ENCODE measurements at places on chromosomes 3 and 15.

DNA sequence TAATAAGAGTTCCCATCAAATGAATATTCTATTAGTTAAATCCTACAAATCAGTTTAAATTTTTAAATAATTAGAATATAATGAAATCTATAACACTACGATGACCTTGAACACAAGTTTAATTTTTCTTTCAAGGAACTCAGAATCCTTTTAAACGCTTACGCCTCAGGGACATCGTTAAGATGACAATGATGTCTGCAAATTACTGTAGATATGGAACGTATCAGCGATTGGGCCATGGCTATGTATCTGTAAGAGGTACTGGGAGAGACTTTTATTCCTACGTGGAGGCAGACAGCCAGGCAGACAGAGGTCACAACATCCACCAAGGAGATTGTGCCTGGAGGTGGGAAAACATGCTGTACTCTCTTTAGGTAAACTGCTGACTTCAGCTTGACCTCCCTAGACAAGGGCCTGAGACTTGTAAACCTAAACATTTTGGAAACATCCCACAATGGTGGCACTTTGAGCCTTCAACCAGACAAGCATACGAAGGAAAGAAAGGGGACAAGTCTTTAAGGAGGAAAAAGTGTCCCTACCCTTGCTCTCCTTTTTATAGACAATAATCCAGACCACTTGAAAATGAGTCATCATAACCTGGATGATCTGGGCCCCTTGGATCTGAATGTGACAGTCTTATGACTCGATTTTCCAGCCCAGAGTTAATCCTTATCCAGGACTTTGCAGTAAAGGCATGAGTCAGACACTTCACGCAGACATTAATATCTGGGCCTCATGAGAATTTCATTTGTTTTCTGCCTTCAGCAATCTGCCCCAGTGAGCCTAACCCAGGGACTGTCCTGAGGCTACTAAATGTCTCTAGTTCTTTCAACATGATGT, 6.8 kb upstream of the LDHAL6B start:
- DNase-seq: no peak

DNA sequence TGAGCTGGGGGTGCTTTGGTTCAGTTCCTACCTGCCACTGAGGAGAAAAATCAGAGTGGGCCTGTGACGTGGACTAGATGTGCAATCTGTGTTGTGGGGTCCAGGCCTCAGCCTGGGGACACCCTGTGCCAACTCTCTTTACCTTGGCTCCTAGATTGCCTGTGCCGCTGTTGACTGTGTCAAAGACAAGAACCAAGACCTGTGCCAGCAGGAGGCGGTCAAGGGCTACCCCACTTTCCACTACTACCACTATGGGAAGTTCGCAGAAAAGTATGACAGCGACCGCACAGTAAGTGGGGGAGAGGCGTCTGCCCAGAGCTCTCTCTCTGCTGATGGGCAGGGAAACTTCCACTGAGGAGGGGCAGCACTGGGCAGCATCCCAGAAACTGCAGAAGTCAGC, 40.6 kb upstream of the SEC22A start:
- DNase-seq: no peak

- DNase-seq: no peak
These were observed 75.6 kb downstream of the IQCH start for GRCh38 chr15:67329984-67330733.

GRCh38 chr15:44082558-44083157, 112.4 kb downstream of the FRMD5 start:
- DNase-seq: no peak

DNA sequence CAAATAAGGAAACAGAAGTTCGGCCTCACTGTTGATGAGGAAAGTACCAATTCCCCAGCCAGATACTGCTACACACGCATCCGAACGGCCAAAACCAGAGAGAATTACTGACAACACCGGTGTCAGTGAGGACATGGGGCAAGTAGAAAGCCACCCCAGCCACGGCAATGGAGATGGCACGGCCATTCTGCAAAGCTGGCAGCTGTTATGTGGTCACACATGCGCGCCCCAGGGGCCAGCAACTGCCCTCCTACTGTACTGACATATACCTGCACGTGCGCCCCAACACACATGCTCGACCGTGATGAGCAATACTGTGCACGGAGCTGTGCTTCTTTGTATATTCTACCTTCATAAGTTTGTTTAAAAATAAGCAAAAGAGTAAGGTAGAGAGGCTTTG, 217.4 kb downstream of the ADAMTS17 start:
- DNase-seq: no peak

GRCh38 chr3:188360364-188360881, 206.5 kb downstream of the LPP start:
- DNase-seq: no peak

DNA sequence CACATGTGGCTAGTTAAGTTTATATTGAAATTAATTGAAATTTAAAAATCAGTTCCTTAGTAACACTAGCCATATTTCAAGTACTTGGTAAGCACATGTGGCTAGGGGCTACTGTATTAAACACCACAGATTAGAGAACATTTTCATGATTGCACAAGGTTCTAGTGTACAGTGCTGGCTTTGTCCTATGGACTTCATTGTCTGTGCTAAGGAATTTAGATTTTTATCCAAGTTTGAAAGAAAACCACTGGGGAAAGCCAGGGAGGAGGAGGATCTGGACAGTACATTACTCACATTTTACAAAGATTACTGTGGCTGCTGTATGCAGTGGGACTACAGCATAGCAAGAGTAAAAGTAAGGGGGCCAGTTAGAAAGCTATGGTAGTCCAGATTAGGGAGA, 13.9 kb downstream of the STAC start:
- DNase-seq: no peak

DNA sequence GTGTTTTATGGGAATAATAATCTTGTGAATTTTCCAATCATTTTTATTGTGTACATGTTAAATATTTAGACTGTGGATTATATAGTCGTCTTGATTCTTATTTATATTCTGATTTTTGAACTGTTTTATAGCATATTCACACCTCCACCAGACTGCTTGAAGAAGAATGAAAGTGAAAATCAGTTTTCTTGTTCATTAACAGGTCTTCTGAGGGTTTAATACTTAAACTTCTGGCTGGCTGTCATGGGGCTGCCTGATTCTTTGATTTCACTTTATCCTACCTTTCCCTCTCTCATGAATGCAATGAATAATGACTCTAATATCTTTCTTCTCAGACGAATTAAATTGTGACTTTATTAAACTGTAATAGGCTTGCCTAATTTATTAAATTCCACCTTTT, 56.2 kb downstream of the ATP2C1 start:
- no peak for DNase-seq

GRCh38 chr15:26087395-26087794, 224.3 kb upstream of the ATP10A start:
- DNase-seq: no peak

DNA sequence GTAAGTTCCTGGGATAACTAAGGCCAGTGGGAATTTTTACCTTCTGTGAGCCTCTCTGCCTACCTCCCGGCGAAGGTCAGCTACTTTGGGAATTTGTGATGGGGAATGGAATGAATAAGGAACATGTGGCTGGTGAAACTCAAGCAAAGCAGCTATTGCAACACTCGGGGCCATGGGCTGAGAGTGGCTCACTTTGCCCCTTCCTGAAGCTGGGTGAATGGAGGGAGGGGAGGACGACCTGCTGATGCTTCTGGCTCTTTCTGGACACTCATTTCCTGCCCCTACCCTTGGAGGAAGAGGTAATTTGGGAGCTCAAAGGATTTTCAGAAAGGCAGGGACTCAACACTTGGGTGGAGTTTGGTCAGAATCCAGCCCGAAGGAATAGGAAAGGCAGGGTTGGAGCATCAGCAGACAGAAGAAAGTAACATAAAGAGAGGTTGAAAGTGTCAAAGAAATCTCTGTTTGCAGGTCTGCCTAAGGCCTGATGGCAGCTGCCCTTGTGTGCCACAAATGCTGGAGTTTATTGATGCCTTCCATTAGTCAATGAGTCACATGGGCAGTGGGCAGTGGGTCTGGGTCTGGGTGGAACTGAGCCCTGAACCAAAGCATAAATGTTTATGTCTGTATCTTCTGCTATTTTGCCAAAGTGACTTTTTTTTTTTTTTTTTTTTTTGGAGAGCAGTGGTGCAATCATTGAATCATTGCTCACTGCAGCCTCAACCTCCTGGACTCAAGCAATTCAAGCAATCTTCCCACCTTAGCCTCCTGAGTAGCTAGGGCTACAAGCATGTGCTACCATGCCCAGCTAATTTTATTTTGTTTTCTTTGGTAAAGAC, 12.4 kb downstream of the LAMP3 start:
- no peak for DNase-seq

DNA sequence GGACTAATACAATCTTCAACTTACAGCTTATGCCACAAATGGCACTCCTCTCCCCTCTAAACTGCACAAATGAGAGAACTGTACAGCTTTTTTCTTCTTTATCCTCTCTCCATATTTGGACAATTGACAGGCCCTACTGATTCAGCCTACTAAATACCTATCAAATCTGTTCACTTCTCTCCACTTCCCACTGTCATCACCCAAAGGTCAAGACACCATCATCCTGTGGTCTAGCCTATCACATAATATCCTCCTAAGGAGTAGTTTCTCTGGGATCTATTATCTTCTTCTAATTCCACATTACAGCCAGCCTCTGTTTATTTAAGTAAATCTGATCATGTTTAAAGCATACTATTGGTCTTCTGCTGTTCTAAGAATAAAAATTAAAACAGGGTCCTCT, 33.0 kb upstream of the SLC12A8 start:
- DNase-seq: no peak

DNA sequence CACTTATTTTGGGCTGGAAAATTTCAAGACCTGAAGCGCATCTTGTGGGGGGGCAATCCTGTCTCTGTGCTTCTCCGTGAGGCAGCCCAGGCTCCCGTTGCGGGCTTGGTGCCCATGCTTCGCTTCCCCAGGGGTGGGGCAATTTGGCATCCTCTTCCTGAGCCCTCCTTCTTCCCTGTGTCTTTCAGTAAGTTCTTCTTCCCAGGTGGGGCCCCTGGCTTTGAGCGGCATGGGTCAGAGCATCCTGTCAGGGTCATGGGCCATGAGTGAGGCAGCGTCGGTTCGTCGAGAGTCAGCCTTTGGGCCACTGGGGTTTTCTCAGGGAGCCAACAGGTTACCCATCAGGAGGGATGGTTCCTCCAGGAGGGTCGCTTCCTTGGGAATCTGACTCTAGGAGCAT, 200.7 kb downstream of the UBE3A start:
- DNase-seq: no peak

- DNase-seq: no peak
These were observed 111.2 kb downstream of the XXYLT1 start for GRCh38 chr3:195159814-195160165.

- DNase-seq: no peak
These were observed 80.9 kb downstream of the THBS1 start for GRCh38 chr15:39661776-39662175.

All from stimulated activated CD4-positive, alpha-beta T cell treated with anti-CD3 and anti-CD28 coated beads, TNF-alpha, amount 100 ng/mL, for 48 hours (primary cell).